HFFc6 (cell line): ENCODE measurements at places on chromosomes 2 and 18.

GRCh38 chr18:23356915-23357601, 96.0 kb upstream of the RIOK3 start:
- DNase-seq, result peak; percentile 23

DNA sequence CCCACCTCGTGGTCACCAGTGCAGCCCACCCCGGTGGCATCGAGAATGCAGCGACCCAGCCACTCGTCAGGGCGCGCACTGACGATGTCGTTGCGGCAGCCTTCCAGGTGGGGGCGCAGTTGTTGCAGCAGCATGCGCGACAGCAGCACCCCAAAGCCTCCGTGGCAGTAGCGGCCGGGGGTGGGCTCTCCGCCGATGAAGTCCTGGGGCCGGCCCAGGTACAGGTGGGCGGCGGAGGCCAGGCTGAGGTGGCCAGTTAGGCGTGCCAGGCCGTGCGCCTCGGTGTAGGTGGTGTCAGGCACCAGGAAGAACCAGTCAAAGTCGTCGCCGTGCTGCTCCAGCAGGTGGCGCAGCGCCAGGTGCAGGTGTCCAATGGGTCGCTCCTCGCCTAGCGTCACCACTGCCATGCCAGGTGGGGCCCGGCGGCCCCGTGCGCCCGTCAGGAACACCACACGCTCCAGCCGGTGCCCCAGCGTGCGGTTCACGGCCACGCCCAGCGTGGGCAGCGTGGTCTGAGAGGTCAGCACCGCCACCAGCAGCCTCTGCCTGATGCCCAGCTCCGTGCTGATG, 1.9 kb downstream of the CHPF start:
- DNase-seq, result peak; percentile 17

DNA sequence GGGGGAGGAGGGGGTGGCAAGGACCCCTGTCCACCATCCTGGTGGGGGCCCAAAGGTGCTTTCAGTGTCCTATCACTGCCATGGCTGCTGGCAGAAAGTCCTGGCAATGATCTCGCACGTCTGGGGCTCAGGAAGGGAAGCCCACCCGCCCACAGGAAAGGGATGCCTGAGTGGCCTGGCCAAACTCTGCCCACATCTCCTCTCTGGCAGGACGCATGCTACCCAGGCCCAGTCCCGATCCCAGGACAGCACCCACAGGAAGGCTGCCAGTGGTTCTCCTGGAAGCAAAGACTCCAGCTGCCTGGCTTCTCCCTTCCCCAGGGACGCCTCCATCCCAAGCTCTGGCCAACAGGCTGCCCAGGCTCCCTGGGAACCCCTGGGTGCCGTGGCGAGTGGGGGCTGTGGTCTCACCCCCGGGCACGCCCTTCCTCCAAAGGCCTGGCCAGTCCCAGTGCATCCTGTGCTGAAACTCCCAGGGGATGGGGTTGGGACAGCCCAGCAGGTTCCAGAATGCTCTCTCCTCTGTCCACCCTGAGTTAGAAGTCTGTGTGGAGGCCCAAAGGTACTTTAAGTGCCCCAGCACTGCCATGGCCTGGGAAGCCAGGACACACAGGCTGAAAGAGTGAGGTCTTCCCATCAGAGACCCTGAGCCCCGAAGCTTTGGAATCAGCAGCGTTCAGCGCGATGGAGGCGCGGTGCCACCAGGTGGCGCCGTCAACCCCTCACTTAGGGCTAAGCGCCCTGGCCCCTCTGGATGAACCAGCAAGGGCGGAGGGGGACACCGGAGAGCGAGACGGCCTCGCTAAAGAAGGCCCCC, 29.8 kb upstream of the TAF1B start:
- no peak for DNase-seq

GRCh38 chr2:26570083-26570430, 71.1 kb downstream of the CIB4 start:
- DNase-seq, result no peak

- peak; percentile 18 for DNase-seq
Observed at GRCh38 chr2:109321570-109321969, 192.6 kb downstream of the SH3RF3 start.
